ENCODE measurements at places on chromosomes 4 and X.

GRCh38 chr4:170106900-170107299 lies 17.1 kb upstream of the AADAT start:
- no peak for DNase-seq

DNA sequence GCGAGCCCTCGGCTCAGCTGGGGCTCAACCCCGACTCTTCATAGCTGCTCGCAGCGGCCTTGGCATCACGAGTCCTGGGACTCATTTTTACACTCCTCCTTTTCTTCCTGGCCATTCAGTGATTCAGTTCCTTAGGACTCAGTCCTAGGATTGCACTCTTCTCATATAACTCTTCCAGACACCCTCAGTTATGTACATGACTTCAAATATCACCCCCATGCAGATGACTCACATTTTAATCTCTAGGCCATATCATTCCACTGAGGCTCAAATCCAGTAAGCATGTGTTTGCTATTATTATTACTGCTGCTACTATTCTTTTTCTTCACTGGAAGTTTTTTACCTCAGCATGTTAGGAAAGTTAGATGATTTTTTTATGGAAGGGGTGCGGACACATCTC lies 14.4 kb downstream of the ITGB1BP2 start:
- no peak for DNase-seq

DNA sequence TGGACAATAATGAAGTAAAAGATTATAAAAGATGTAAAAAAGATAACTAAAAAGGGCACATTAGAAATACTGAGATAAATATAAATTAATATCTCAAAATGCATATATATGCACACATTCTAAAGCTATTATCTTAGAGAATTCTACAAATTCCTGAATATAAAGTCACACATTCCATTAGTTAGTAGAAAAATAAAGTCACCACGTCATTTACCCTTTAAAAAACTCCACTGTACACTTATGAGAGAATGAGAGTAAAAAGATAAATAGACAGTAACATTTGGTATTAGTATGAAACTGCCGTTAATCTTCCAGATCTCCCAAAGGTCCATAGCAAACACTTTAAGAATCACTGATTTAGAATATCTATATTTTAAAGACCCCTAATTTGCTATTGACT lies 67.2 kb upstream of the IL15 start:
- no peak for DNase-seq

- no peak for DNase-seq
Observed at GRCh38 chrX:150465326-150465725, 102.2 kb downstream of the MAMLD1 start.

- DNase-seq: no peak
Observed at GRCh38 chrX:106874075-106874474, 29.1 kb downstream of the RIPPLY1 start.

DNA sequence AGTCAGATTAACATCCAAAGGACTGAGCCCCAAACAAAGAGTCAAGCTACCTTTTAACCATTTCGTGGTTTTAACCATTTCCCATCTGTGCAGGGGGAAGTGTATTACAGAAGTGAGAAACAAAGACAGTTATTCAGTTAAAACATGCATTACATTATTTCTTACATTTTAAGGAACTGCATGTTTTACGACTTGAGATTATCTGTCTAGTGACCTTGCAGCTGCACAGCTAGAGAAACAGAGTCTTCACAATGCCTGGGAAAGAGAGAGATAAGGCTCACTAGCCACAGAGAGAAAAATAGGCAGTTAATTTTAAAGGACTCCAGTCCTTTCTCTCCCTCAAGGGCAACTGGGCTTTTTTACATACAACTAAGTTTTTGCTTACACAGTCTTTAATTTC lies 48.7 kb upstream of the KLHL4 start:
- DNase-seq: no peak

- DNase-seq: no peak
Observed at GRCh38 chr4:17427991-17428390, 83.9 kb downstream of the QDPR start.

- no peak for DNase-seq
Observed at GRCh38 chrX:139803224-139803623, 95.3 kb upstream of the MCF2 start.

DNA sequence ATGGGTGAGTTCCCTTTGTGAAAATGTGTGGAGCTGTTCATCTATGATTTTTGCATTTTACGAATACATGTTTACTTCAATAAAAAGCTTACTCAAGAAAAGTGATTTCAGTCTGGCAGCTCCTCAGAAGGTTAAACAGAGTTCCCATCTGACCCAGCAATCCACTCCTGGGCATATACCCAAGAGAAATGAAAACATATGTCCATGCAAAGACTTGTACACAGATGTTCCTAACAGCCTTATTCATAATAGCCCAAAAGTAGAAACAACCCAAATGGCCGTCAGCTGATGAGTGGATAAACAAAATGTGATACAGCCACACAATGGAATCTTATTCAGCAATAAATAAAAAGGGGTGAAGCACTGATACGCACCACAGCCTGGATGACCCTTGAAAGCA lies 20.8 kb downstream of the CLCN4 start:
- DNase-seq: no peak

DNA sequence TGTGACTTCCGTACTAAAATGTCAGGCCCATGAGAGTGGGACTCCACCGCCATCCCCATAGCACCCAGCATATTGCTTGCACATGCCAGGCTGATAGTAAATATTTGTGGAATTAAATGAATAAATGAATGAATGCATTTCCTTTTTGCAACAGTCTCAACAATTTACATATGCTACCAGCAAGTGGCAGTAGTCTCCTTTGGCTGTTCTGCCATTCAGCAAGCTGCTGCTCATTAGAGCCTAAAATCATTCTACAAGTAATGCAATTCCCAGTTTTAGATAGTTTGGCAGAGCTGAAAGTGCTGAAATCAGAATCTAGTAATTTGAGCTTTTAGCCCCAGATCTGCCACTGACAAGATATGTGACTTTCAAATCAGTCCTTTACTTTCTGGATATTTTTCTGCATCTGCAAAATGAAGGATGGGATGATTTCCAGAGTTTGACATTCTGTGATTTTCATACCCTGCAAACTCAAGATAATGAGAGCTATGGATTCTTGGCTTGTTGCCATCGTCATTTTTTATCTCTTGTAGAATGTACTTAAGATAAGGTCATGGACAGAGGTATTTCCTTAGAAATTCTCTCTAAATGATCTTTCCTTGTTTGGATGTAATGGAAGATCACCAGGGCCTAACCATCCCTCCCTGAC lies 35.7 kb upstream of the INTS6L start:
- no peak for DNase-seq

DNA sequence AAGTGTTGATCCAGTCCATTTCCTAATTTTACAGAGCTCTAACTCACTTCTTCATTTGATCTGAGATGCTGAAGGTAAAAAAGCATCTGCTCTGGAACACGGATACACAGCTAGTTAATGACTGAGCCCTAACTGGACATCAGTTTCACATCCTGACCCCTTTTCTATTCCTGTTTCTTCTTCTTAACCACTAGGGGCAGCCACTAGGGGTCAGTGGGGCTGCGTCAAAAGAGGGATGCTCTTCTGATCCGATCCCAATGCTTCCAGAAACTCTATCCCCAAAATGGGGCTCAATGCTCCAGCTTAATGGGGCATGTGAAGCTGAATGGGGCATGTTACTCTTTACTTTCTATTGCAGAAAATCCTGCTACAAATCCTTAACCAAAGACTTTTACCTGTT lies 33.4 kb upstream of the PHKA2 start:
- no peak for DNase-seq

- no peak for DNase-seq
Observed at GRCh38 chr4:173214661-173215060, 46.0 kb downstream of the GALNT7 start.

DNA sequence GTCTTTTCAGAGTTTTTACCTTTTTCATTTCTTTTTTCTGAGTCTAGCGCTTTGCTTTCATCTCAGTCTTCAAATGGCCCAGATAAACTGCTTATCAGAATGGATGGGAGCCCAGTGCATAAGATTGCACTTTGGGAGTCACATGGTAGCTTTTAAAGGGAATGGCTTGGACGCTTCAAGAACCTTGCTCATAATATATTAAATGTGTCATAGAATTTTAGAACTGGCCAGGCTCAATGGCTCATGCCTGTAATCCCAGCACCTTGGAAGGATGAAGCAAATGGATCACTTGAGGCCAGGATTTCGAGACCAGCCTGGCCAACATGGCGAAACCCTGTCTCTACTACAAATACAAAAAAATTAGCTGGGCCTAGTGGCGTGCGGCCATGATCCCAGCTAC lies 68.4 kb downstream of the HMGB2 start:
- DNase-seq: no peak

DNA sequence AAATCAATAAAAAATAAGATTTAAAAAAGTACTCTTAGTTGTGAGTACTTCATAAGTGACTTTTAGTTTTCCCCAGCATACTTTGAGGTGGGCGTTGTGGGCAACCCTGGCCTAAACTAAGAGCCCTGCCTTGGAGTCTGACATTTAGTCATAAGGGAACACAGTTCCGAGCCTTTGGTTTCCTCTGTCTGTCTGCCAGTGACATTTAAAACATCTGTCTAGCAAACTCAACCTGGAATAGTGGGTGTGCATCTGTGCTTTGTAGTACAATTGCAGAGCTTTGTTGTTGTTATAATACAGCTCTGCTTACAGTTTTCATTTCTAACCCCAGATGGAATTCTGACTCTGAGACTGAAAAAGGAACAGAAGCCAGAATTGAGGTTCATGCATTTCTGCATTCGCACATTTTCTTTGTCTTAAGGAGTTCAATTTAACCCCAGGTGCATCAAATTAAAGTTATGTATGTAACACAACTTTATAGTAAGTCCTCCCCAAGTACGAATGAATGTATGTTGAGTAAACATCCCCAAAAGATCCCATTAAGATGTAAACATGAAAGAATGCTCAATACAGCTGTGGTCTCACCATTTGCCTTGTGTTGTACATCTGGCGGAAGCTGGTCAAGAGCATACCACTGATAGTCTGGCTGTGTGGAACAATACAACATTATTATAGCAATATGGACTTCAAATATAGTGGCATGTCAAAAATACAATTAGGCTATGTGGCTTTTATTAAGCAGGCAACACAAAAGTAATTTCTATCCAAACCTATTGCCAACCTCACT lies 25.9 kb downstream of the TNIP3 start:
- no peak for DNase-seq

GRCh38 chrX:152992115-152992514 lies 1.8 kb downstream of the PNMA5 start:
- no peak for DNase-seq

- DNase-seq: no peak
Observed at GRCh38 chr4:77959566-77960338, 97.1 kb downstream of the MRPL1 start.

DNA sequence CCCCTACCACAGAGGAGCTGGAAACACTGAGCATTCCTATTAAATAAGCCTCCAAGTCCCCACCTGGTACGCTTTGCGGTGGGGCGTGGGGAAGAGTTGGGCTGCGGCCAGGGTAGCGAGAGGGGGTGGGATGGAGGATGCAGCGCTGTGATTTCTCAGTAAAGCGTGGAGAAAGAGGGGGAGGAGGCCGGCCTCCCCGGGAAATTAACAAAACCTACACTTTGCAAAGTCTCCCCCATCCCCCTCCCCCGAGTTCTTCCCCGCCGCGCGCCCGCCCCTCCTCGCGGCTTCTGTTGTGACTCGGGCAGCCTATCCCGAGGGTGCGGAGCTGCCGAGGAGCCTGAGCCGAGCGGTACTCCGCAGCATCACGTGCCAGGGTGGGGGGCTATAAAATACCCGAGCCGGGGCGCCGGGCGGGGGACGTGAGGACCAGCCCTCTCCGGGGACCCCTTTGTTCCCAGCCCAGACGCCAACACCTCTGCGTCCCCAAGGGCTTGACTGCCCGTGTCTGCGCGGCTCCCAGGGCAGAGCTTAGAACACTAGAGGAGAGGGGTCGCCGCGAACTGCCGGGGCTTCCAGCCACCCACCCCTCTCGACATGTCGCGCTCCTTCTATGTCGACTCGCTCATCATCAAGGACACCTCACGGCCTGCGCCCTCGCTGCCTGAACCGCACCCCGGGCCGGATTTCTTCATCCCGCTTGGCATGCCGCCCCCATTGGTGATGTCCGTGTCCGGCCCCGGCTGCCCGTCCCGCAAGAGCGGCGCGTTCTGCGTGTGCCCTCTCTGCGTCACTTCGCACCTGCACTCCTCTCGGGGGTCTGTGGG lies at the start of gene GSX2:
TSS of gene GSX2 (plus strand) at position 416 of the 827 bp plus-strand sequence. CDS start at position 598, 182 bp downstream.
- DNase-seq: no peak

DNA sequence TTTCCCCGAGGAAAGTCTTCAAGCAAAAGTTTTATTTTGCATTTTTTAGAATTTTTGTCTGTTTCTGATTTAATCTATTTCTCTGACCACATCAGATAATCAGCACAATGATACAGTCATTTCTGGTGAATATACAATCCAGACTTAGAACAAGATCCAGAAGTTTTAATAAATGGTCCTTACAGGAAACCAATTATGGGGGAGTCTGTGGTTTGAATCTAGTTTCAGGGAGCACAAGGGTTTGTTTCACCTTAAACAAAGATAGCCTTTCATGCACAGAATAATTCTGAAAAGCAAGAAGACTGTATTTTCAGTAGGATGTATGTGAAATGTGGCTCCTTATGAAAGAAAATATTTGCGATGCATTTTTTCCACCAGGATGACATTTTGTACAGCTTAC lies 158.5 kb upstream of the ARSJ start:
- no peak for DNase-seq

DNA sequence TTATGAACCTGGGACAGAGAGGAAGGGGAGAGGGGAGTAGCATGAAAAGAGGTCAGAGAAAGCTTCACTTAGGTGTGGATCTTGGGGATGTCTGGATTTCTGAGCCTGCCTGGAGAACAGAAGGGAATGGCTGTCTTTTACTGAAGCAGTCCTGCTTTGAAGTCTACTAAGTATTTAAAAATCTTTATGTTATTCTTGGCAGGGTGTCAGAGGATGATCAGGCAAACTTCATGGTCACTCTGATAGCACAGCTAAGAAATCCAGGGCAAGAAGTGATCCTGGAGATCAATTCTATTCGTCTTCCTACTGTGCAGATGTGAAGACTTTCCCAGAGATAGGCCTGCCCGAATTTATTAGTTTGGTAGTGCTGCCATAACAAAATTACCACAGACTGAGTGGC lies 464.4 kb upstream of the BOD1L1 start:
- DNase-seq: no peak

Measured in T-helper 9 cell (primary cell).